ENCODE measurements at places on chromosomes 11 and 22. TPM values are rescaled to one million over a fixed set of nuclear protein-coding genes. Genes with fewer than 3 reads are reported as not detected.

Gene TEX12
- not detected for total RNA-seq

Gene SYT12
- total RNA-seq = not detected

Gene NCR3LG1
- 3.0 TPM for total RNA-seq

Gene PLCB3
- 54.1 TPM for total RNA-seq

Gene SLC37A2
- 2.2 TPM for total RNA-seq

Gene SCO2
- 6.7 TPM for total RNA-seq

Gene TMPRSS13
- total RNA-seq = not detected

Gene LIPT2
- 1.3 TPM for total RNA-seq

- DNase-seq = no peak
Observed at GRCh38 chr22:49815641-49816091, 12.0 kb downstream of the BRD1 start.

DNA sequence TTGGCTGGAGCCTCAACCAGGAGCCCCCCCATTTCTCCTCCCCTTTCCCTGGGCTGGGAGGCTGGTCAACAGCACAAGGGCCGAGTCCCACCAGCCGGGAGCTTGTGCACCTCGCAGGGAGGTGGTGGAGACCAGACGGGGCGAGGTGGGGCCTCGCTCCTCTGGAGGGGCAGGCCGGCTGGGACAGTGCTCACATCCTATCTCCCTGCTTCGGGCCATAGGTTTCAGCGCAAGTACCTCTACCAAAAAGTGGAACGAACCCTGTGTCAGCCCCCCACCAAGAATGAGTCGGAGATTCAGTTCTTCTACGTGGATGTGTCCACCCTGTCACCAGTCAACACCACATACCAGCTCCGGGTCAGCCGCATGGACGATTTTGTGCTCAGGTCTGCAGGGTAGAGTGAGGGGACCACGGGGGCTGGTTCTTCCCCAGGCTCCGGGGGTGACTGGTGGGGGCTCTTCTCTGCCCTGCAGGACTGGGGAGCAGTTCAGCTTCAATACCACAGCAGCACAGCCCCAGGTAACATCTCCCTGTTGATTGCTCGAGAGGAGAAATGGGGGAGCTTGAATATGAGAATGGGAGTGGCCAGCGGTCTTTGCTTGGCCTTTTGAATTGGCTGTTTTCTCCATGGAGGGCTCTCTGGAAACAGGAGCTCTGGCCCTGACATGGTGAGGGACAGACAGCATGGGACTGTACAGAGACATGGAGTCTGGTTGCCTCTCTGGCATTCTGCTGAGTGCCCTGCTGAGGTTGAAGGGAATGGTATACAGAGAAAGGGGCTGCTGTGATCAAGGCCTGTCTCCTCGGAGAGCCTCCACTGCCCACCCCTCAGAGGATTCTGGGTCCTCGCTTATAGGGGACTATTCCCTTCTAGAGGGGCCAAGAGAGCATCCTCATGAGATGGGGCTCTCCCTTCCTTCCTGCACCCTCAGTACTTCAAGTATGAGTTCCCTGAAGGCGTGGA lies 3.3 kb downstream of the SIDT2 start:
- DNase-seq = no peak

DNA sequence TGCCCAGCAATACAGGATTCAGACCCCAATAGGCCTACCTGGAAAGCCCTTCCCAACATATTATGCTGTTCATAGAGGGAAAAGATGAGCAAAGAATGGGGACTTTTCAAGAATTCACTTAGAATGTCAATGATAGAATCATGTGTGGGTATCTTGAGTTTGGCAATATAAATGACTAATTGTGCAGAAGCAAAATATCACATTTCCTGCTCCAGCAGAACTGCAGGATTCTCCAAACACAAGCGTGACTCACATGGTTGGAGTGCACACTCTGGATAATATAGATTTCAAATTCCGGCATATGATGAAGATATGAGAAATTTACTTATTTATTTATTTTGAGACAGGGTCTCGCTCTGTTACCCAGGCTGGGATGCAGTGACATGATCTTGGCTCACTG lies 12.5 kb upstream of the APOL5 start:
- DNase-seq = peak; percentile 81

- DNase-seq = no peak
Observed at GRCh38 chr11:9133956-9134355, 42.6 kb upstream of the SCUBE2 start.

GRCh38 chr11:70596091-70596490 lies 197.8 kb downstream of the CTTN start:
- DNase-seq = no peak

- no peak for DNase-seq
Observed at GRCh38 chr22:22812031-22812905, 75.3 kb upstream of the IGLL5 start.

DNA sequence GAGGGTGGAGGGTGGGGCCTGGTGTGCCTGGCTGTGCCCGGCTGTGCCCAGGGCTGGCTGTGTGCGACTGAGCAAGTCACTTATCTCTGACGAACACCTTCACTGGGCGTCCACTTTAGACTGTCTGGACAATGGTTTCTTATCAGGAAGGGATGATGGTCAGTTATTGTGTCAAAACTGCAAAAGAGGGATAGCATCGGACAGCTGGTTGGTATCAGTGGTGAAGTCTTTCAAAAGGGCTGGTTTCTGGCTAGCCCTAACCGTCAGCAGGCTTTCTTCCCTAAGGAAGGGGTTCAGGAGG lies 4.1 kb upstream of the MGAT3 start:
- DNase-seq = no peak

DNA sequence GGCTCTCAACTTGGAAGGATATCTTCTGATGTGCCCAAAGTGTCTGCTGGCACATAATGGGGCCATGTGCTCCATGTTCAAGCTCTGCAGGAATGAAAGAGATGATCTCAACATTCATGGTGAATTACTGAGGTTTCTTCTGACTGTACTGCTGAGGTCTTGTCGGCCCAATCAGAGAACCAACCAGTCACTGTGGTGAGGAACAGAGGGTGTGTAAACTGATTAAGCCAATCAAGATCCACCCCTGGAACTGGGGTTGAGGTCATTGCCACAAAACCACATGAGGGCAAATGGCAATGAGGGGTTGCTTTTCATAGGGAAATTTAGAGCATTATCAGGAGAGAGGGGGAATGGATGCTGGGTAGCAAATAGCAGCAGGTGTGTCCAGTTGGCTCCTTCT lies 152.3 kb upstream of the RAG2 start:
- no peak for DNase-seq

GRCh38 chr11:28838741-28839140 lies 730.6 kb downstream of the METTL15 start:
- DNase-seq = peak; percentile 28

DNA sequence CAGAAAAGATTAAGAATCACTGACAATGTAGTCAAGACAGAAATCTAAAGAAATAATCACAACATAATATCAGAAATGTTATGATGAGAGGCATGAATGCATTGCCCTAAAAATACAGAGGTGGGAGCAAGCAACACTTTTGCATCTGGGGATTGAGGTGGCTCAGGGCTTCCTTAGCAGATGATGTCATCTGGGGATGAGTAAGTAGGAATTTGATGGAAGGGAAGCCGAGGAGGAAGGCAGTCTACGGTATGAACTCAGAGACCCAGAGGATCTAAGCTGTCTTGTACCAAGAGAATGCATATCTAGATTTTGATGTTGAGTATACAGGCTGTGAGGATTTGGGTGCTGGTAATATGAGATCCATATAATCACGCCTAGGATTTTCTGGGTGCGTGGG lies 193.0 kb upstream of the SNX19 start:
- peak; percentile 71 for DNase-seq

DNA sequence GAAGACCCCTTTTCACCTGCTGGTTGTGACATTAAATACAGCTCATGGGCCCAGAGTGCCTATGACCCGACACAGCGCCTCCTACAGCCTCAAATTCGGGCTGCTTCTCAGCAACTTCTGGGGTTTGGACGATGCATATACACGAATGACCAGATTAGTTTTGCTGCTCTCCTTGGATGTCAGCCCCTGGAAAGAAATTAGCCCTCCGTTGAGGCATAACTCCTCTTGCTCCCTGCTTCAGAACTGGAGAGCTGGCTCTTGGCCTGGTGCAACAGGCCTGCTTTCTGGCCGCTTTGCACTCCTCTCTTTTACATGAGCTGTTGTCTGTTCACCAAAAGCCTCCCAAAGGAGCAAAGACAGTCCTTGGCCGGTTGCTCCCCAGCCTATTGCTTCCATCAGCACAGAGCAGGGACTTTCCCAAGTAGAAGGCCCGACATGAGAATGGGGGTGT lies 3.3 kb downstream of the TECTA start:
- no peak for DNase-seq

GRCh38 chr22:30491381-30491780 lies 14.1 kb downstream of the SEC14L4 start:
- DNase-seq = no peak

GRCh38 chr22:25709758-25710157 lies 32.2 kb upstream of the MYO18B start:
- no peak for DNase-seq

- peak; percentile 25 for DNase-seq
Observed at GRCh38 chr11:35583843-35584242, 34.4 kb upstream of the FJX1 start.

GRCh38 chr11:745428-745827 lies 1.8 kb upstream of the TALDO1 start:
- no peak for DNase-seq

- no peak for DNase-seq
Observed at GRCh38 chr11:12944889-12945288, 64.2 kb upstream of the RASSF10 start.

- DNase-seq = no peak
Observed at GRCh38 chr11:16777613-16777975, 39.1 kb downstream of the C11orf58 start.

DNA sequence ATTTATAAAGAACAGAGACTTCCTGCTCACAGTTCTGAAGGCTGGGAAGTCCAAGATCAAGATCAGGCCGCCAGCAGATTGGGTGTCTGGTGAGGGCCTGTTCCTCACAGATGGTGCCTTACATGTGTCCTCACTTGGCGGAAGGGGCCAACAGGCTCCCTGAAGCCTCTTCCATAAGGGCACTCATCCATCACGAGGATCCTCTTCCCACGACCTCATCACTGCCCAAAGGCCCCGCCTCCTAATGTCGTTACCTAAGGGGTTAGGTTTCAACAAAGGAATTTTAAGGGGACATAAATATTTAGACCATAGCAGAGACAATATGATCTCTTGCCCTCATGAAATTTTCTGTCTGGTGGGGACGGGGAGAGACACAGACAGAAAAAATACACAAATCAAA lies 18.6 kb downstream of the TP53AIP1 start:
- DNase-seq = no peak

- DNase-seq = no peak
Observed at GRCh38 chr11:10674911-10675440, 18.6 kb downstream of the IRAG1 start.

- no peak for DNase-seq
Observed at GRCh38 chr22:43988116-43988820, 33.0 kb downstream of the SAMM50 start.

GRCh38 chr11:19561011-19561410 lies 151.6 kb upstream of the NAV2 start:
- no peak for DNase-seq

DNA sequence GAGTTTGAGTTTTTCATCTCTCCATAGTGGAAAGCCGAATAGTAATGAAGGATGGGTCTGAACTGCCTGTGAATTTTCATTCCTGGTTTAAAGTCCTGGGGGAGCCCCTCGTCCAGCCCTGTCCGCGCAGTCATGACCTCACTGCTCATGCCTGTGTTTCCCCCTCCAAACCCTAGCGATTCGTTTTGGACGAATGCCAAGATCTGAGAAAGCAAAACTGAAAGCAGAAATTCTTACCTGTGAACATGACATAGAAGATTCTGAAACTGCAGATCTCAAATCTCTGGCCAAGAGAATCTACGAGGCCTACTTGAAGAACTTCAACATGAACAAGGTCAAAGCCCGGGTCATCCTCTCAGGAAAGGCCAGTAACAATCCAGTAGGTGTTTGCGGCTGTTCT lies 30.5 kb downstream of the CDPF1 start:
- DNase-seq = no peak

DNA sequence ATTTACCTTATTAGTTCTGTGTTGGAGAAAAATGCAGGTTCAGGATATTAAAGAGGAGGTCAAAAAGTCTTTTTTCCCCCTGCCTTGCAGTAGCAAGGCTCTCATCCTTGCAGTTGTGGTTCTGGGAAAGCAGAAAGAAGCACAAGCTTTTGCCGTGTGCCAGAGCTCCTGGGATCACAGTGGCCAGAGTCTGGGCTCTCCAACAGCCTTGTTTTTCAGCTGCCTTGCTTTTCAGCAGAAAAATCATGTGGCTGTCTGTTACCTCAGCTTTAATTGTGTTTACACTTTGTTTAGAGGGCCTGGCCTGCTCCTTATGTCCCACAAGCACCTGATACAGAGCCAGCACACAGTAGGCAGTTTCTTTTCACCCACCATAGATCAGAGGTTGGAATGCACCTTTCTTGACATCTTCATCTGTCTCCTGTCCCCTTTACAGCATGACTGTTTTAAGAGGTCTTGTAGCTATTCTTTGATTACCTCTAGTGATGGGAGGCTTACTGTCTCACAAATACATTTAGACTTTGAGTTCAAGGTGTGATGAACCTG lies 67.5 kb downstream of the TEAD1 start:
- DNase-seq = no peak

- DNase-seq = no peak
Observed at GRCh38 chr11:10461276-10461790, 6.3 kb downstream of the AMPD3 start.

All from HFFc6 (cell line).